Ascending aorta (tissue), 2 donors: ENCODE measurements at places on chromosomes 3 and 15.

GRCh38 chr3:6351752-6352151, 509.2 kb upstream of the GRM7 start:
- no peak for DNase-seq

DNA sequence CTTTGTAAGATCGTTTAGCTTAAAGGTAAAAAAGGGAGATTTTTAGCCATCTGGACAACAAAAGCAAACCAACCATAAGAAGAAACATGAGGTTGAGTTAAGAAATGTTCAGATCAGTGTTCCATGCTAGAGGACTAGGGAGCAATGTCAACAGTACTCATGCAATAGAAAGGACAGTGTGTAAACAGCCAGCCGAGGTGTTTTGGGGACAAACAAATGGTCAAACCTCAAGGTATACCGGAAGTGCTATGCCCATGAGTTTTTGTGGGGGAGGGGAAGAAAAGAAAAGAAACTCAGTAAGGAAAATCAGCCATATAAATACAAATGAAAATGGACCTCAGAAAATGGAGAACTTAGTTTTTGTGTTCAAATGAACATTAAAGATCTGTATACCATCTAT, 289.5 kb upstream of the GRM7 start:
- no peak for DNase-seq

DNA sequence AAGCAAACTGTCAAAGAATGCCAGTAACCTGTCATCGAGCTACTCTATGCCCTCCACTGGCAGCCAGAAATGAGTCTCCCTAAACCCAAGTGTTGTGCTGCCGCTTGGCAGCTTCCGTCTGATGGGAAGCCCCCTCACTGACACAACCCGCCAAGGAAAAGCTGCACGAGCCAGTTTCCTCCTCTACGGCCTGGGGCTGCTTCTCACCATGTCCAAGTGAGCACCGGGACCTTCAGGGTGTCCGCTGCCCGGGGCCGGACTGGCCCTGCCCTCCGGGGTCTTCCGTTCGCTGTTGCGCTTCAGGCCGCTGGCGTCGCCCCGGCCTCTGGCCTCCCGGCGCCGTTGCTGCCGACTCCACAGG, 490 bp downstream of the TOMM70 start:
- no peak for DNase-seq

- no peak for DNase-seq
Observed at GRCh38 chr3:124918524-124918923, 16.0 kb downstream of the MUC13 start.

GRCh38 chr3:30156586-30157498, 449.6 kb upstream of the TGFBR2 start:
- DNase-seq: no peak

GRCh38 chr3:17619968-17620367, 122.5 kb downstream of the TBC1D5 start:
- DNase-seq: no peak

- DNase-seq: no peak
Observed at GRCh38 chr3:41572092-41572491, 372.8 kb downstream of the CTNNB1 start.

GRCh38 chr3:85706130-85706529, 747.3 kb downstream of the CADM2 start:
- DNase-seq: no peak

GRCh38 chr15:82014989-82015388, 30.8 kb downstream of the MEX3B start:
- DNase-seq: no peak

DNA sequence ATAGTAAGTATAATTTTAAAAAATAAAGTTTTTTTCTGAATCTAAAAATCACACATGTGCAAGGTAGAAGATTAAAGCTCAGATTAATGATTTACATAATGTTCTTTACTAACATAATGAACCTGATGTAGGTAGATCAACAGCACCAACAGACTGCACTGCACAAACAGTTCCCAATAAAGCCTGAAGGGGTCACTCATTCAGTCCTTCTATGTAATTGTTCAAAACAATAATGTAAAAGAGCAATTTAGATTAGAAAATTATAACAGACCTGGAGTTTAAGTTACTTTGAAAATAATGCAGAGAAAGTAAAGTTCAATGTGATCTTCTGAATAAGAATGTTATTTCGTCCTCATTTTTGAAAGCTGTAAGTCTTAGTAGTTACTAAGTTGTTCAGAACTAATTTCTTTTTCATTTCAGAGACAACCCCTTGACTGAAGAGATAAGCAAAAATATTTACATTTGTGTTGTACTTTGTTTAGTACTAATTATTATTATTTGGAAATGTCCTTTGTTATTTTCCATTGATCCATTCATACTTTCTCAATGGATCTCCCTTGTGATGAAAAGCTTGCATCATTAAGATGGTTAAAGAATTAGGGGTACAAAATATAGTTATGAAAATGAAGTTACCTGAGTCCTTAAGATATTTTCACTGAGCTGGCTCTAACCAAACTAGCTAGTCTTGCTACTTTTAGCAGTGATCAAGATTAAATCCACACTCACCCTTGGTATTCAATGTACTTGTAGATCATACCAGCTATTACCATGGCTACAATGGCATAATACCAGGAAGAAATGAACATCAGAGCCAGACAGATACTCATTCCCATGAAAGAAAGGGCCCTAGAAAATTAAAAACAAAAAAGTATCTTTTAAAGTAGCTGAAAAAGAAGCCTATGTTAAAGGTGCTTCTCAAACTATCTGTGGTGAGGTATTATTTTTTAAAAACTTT, 16.8 kb downstream of the EMC4 start:
- no peak for DNase-seq

DNA sequence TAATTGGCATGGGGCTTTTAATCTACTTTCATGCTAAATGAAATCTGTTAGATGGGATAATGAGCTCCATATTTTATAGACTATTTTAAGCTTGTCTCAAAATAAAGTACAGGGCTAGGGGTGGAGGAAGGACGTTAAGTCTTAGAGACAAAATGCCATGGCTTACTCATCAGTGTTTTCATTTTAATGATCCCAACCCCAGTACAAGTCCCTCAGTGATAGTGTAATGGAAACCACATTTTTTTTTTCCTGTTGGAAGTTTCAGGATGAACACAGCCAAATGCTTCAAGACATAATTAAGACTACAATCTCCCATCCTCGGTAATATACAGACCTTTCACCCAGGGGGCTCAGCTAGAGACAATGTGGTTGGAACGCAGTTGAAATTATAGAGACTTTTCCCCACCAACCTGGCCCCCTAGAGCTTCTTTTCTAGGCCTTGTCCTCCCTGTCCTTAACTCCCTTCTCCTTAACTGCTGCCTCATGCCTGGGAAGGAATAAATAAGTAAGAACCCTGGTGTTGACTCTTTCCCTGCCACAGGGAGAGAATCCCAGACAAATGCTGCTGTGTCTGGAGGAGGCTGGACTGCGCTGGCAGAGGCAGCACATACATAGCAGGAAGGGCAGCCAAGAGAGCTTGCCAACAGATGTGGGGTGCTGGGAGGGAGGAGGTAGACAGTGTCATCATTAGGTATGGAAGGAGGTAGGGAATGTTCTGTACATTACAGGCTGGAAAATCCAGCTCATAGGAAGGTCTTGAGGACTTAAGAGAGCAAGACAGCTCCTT, 115.4 kb upstream of the ROPN1 start:
- no peak for DNase-seq

- no peak for DNase-seq
Observed at GRCh38 chr15:34214135-34214534, 4.2 kb upstream of the KATNBL1 start.

DNA sequence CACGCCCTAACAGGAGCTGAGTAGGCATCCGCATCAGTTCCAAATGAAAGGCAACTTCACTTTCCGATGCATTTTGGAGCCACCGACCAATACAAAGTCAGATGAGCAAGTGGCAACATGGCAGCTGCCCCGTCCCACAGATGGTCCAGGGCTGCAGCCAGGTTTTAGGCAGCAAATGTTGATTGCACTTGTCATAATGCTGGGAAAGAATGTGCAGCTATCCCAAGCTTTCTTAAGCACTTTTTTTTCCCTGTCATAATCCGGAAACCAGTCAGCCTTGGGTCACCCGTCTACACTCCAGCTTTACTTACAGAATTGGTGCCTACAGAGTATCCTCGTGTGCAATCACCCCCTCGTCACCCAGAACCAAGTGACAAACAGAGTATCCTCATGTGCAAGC, 147.7 kb downstream of the CHSY1 start:
- no peak for DNase-seq

DNA sequence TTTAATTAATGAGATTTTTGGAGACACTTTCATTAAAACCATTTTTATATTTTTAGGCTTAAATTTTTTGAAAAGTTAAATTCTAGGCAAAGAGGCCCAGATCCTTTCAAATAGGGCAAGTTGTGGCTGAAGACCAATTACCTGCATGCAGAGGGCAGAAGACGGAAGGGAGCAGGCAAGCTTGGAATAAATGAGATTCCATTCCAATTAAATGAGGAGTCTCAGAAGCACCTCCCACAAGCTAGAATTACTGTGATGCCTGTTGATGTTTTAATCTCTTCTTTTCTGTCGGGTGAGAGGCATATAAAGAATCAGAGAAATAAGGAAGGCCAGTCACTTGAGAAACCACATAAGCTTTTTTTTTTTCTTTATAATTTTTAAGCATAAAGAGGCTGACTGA, 46.8 kb downstream of the KBTBD8 start:
- no peak for DNase-seq

GRCh38 chr3:188458756-188459155, 304.8 kb downstream of the LPP start:
- DNase-seq: no peak

DNA sequence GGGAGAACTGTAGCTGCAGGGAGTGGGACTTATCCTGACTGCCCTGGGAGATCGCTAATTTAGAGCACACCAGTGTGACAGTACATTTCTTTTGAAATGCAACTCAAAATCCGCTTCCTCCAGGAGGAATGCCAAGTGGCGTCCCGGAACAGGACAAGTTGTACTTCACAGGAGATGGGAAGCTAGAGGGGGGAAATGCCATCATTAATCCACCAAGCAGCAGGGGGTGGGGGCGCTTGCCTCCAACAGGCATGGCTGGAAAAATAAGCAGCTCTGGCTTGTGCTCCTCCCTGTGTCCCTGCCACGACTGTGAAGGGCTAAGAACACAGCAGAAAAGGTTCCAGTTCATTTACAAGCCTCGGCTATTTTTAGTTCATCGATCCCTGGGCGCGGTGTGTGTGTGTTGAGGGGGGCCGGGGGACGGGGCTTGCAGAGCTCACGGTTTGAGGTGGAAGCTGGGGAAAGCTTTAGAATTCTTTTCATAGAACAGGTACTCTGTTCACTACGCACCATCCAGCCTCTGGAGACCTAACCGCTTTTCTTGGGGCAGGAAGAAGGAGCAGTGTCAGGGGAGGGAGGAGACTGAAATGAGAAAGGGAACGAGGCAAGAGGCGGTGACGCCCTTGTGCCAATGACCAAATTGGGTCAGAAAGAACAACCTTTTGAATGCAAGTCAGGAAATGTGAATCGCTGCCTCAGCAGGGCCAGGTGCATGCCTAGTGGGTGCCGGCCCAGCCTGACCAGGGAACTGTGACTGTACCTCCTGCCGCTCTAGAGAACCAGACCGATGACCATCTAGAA, 51.8 kb upstream of the DGKG start:
- peak; percentile 81 for DNase-seq
